ENCODE measurements at places on chromosomes 6 and 20.

DNA sequence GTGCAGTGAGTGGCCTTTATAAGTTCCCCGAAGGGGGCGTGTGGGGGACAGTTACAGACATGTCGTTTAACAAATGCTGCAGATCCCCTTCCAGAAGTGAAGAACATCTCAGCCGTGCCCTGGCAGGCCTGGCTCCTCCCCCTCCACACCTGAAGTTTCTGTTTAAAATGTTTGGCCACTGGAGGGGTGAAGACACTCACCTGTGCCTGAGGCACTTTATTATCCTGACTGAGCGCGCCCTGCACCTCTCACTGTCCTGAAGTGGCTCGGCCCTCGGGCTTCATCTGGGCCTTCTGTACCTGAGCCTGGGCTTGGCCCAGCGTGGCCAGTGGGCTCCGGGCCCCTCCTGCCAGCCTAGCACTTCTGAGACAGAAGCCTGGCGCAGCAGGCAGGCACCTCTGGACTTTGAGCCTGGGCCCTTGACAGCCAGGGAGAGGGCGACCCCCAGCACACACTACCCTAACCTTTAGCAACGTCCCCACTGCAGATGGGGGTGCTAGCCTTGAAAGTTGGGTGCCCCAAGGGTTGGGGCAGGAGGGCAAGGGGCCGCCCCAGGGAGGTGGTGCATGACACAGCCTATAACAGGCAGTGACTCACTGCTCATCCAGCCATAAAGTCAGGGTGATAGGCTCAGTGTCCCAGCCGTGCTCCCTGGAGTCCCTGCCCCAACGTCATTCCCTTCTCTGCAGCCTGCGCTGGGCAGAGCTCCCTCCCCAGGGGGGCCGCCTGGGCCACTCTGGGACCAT, 13.6 kb upstream of the GATA5 start:
- no peak for DNase-seq

DNA sequence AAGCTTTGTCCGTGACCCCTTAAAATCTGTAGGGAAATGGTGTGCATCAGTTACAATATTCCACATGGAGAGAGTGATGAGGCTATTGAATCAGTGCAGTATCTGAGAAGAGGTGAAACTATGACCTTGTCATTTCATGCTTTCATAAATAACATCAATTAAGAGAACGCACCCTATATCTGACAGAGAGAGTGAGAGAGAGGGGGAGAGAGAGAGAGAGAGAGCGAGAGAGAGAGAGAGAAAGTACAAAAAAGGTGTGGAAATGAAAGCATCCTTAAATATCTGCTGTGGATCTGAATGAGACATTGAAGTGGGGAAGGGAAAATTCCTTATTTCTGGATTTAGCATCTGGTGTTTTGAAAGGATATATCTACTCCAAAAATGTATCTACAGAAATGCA, 12.4 kb downstream of the GSTA4 start:
- DNase-seq: no peak

DNA sequence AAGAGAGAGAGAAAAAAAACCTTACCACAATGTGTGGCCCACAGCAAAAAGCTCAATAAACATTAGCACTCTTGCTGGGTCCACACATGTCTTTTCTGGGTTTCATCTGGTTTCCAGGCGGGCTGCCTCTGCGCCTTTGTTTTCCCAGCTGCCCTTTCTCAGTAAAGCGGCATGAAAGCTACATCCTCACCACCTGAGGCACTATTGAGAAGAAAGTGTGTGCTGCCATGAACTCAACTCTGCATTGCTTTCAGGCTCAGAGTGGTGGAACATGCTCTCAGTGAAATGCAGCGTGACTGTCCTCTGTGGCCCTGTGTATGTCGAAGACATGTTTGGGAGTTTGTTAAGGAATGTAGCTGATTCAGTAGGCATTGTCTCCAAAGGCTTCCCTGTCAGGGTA, 102.3 kb downstream of the LYRM2 start:
- DNase-seq: no peak

GRCh38 chr6:154448448-154449096, 61.9 kb downstream of the CNKSR3 start:
- no peak for DNase-seq

DNA sequence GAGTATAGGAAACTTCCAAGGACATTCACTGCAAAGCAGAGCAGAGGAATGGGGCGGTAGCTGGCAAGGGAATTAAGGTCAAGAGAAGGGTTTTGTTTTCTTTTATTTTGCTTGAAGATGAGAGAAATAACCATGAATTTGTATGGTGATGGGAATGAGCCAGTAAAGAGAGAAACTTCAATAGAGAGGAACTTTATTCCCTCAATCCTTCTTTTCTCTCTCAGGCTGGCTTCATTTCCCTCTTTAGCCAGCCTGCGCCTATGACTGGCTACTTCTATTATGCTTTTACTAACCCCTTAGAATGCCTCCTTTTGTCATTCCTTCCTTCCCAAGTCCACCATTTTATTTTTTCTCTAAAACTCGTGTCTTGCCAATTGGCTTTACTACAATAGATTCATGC, 101.4 kb upstream of the CEP85L start:
- DNase-seq: no peak

DNA sequence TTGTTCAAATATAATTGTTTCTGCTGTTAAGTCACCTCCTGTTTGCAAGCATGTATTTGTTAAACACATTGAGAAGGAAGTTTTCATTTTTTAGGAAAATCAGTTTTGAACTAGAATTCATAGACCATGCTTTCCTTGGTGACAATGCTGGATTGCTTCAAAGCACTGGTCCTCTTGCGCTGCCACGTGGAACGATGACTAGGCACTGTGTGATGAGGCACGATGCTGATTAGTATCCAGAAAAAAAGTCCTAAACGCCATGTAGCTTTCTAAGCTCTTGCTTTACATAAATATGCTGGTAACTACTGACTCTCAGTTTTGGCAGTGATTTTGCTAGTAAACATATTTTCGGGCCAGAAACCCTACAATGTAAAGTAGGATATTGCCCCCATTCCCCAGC, 11.1 kb upstream of the EXOC2 start:
- no peak for DNase-seq

DNA sequence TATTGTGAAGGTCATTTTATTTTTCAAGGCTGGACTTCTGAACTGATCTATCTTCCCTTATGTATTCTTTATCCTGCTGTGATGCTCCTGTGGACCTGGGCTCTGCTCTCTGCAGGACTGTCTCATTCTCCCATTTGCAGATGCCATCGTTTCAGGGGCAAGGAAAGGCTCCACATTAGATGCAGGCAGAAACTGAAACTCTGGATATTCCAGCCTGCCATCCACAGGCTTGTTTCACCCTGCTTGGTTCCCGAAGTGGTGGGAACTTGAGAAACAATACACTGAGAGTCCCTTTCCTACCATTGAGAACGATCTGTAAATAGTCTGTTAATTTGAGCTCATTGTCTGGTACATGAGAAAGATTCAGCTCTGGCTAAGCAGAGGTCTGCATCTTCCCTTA, 197.5 kb upstream of the MAN1A1 start:
- DNase-seq: no peak

DNA sequence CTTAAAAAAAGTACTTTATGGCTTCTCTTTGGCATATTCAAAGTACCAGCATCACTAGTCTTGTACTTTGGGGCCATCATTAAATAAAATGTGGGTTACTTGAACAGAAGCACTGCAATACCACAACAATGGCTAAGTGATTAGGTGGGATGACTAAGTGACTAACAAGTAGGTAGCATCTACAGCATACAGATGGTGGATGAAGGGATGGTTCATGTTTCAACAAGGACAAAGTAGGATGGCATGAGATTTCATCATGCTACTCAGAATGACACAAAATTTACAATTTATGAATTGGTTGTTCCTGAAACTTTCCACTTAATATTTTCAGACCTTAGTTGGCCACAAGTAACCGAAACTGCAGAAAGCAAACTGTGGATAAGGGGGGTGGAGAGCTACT, 7.7 kb downstream of the MPC1 start:
- DNase-seq: no peak

- DNase-seq: no peak
These were observed 4.2 kb upstream of the TFAP2A start for GRCh38 chr6:10418862-10419748.

DNA sequence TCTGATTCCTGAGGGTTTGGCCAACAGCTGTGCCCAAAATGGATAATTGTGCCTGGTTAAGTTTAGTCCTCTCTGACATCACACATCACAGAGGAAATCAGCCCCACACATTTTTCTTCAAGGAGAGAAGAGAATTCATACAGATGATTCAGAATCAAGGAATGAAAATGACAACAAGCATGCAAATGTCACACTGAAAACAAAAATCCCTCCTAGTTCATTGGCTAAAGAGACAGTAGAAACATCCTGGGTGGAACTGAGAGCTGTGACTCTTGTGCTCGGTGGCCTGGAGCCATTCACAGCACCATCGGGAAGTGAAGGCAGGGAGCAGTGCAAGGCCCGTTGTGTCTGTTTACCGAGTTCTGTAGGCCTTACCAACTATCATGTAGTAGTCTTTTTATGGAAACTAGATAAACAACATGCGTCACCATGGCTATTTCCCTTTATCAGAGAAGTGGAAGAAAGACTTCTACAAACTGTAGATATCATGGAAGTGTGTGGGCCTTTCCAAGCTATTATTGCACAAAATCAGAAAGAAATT, 81.7 kb upstream of the TENT5A start:
- DNase-seq: no peak

- DNase-seq: no peak
These were observed 316.6 kb downstream of the THBS2 start for GRCh38 chr6:168937054-168937453.

DNA sequence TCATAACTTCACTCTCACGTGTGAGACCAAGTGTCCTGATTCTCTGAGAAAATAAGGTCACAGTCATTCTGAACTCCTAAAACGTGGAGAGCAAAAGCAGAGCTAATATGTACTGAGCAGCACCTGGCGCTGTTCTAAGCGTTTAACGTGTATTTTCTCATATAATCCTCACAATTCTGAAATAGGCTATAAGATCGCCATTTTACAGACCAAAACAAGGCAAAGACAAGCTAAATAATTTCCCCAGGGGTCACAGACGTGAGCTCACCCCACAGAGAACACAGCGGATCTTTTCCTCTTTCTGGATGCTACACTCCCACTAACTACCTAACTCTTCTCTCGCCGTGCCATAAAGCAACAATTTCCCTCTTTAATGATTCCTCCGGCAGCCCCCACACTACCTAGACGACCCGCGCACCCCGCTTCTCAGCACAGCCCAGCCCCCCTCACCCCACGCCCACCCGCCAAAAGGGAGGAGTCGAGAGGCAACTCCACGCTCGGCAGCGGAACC, 636 bp downstream of the SUPT3H start:
- no peak for DNase-seq

GRCh38 chr6:41690541-41691330, 44.7 kb downstream of the TFEB start:
- DNase-seq: no peak

GRCh38 chr6:31272436-31272835, 544 bp upstream of the HLA-C start:
- no peak for DNase-seq

- no peak for DNase-seq
These were observed 54.5 kb upstream of the TULP4 start for GRCh38 chr6:158257781-158258180.

Measured in HCT116 (cell line).